ENCODE measurements at places on chromosomes 7 and 10. TPM values are rescaled to one million over a fixed set of nuclear protein-coding genes. Genes with fewer than 3 reads are reported as not detected.
A peak's percentile ranks its signal among the peaks of the same experiment; 100 is the strongest.

Gene LLCFC1
- not detected for total RNA-seq

Gene LRRC4
- 19.8 TPM for total RNA-seq

DNA sequence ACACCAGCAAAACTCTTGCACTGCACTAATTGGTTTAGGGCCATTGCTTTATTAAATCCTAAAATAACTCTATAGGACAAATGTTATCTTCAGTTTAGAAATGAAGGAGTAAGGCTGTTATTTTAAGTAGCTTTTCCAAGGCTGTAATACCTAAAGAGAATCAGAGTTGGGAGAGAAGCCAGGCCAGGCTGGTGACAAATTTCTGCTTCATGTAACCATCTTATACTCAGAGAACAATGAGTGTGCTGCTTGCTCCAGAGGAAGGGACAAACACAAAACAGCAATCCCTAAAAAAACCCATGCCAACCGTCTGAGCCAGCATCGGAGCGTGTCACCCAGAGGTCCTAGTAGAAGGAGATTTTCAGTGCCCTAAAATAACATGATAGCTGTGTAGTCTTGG, 49.7 kb upstream of the TARP start:
- no peak for DNase-seq

- no peak for DNase-seq
Measured at GRCh38 chr10:14243221-14243620, 87.5 kb downstream of the FRMD4A start.

DNA sequence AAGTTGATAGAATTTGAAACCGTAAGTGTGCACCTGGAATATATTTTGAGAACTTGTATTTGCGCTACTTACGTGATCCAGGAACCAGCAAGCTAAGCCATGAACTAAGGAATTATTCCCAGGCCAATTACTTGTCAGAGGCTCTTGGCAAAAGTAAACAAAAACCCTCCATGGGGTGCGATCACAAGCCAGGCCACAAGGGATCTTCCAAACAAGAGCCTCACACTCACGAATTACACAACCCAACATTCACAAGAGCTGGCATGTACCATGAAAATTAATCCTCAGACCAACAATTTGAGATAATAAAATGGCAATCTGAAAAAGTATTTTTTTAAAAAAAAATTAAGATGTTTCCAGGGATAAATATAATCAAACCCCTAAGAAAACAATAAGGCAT, 467.0 kb upstream of the AKR1E2 start:
- peak; percentile 79 for DNase-seq

DNA sequence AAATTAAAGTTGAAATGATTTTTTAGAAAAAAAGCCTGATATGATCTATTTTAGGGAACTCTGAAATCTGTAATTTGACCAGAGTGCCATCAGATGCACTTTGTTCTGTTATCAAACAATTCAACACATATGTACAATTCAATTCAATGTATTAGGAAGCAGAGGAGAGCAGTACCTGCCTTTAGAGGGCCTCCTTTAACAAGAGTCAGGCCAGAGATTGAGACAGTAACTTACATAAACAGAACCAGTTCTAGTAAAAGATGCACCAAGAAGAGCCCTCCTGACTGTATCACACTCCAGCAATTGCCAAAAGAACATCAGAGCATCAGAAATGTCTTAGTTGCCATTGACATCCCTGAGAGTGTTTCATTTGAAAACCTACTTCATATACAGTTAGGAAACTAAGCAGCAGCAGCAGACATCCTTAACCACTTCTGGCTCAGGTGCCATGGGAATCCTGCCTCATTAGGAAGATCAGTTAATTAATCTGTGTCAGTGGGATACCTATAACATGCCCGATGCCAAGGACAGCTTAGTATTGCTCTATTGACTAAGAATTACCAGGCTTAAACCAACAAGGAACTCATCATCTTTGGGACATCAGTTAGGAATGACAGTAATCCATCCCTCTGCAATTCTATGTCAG, 1222.6 kb upstream of the LRRN3 start:
- DNase-seq: no peak

Gene DNAJC2
- 27.2 TPM for total RNA-seq

Gene PRR15
- 0.77 TPM for total RNA-seq

DNA sequence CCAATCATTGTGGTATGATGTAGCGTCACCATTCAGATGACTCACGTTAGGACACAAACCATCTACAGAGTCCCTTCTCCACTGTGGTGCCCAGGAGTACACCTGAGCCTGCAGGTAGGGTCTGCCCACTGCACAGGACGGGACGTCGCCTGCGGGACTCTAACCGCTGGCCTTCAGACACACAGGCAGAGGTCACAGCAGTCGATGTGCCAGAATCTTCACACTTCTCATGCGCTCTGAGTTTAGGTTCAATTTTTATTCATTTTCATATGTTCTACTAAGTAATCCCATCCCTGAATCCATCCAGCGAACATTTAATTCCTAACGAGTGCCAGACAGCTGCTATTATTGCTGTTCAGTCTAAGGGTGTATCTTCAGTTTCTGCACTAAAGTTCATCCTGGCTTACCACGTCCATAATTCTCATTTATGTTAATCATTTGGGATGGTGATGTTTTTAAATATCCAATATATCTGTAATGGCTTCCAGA, 73.3 kb downstream of the CXCL12 start:
- no peak for DNase-seq

Gene PTPRZ1
- total RNA-seq: 154 TPM

DNA sequence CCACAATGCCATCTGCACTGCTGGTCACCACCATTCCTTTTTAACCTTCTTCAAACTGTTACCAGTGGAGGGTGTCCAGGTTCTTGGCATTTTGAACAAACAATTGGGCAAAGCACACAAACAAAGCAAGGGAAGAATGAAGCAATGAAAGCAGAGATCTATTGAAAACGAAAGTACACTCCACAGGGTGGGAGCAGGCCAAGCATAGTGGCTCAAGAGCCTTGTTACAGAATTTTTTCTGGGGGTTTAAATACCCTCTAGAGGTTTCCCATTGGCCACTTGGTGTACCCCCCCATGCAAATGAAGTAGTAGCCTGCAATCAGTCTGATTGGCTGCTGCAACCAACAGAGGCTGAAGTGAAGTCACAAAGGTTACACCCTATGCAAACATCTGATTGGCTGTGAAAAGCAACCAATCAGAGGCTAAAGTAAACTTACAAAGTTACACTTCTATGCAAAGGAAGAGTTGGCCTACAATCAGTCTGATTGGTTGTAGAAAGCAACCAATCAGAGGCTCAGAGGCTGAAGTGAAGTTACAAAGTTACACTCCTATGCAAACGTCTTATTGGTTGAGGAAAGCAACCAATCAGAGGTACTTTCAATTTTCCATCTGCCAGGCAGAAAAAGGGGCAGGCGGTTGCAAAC, 103.2 kb upstream of the WAC start:
- no peak for DNase-seq

Gene APBB1IP
- total RNA-seq: not detected

Gene TET1
- total RNA-seq: 67.3 TPM
